ENCODE measurements at places on chromosomes 1 and 21.

- DNase-seq = no peak
Measured at GRCh38 chr1:248787430-248787829, 31.9 kb upstream of the LYPD8 start.

DNA sequence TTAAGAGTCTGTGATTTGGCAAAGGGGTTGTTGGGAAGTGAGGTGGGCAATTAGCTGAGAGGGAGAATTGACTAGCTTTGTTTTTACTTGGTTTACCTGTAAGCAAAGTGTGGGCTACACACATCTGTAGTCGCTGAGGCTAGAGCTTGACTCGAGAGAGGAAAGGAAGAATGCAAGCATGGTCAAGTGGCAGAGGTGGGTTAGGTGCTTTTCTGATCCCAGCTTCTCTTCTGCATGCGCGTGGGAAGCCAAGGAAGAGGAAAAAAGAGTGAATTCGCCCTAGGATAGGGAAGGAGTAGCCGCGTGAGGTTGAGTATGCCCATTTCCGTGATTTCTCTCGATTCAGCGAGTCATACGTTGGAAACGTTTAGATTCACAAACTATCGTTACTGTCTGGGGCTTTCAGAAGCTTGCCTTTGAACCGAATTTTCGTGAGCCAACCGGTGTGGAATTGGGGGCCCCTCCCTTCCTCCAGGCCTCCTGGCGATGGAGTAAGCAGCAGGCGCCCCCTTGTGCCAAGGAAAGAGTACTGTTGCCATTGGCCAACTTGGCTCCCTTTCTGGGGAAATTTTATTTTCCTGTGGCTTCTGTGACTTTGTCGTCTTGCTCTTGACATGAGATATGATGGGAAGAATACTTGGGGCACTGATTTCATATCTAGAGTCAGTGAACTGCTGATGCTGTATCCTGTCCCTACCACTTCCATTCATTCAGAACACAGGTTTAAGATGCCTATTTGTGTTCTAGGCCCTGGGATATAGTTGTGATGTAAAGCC lies 1.3 kb downstream of the PIGV start:
- DNase-seq = no peak

GRCh38 chr1:234500269-234500668 lies 21.3 kb upstream of the TARBP1 start:
- DNase-seq = no peak

- DNase-seq = no peak
Measured at GRCh38 chr1:213997038-213997771, 9.4 kb downstream of the PROX1 start.

DNA sequence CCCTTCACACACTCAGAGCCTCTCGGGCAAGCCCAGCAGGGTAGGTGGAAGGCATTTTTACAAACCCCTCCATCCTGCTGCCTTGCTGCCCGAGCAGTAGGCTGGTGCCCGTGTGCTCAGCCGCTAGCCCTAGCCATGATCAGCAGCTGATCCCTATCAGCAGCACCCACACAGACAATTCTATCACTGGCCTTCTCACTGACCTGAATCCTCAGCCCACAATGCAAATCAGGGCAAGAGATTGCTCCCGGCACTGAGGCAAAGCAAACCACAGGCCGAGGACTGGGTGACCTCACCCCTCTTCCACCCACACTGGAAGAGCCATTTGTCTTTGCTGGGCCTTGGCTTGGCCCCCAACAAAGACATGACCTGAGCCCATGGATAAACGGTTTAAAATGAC lies 895 bp upstream of the PDZK1 start:
- no peak for DNase-seq

DNA sequence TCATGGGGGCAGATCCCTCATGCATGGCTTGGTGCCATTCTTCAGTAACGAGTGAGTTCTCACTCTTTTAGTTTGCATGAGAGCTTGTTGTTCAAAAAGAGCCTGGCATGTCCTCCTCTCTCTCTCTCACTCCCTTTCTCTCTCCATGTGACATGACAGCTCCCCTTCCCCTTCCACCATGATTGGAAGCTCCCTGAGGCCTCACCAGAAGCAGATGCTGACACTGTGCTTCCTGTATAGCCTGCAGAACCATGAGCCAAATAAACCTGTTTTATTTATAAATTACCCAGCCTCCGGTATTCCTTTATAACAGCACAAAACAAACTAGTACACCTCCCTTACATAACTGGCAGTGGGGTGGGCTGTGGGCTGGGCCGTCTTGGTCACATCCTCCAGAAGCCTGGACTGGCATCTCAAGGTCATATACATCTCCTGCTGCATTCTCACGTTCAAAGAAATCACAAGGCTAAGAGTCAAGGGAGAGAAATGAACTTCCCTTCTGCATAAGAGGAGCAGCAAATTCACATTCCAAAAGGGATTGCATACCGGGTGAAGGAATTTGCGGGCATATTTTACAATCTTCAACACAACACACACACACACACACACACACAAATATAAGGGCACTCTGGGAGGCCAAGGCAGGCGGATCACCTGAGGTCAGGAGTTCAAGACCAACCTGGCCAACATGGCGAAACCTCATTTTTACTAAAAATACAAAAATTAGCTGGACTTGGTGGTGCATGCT lies 2.3 kb upstream of the CCSAP start:
- no peak for DNase-seq

GRCh38 chr1:163296504-163297263 lies 25.1 kb upstream of the NUF2 start:
- no peak for DNase-seq

DNA sequence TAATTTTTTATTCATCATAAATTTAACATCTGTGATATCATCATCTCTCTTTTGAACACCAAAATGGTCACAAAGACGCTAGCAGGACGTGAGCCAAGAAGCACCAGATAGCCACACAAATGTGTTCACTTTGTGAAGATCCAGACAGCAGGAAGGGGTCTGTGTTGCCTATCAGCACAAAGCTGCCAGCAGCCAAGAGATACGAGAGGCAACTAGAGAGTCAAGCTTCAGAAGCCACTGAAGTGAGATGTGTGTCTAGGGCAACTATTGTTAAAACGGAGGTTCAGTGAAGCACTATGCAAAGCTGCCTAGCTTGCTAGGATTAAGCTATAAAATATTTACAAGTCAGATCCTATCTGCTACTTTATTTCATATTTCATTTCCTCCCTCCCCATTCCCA lies 45.3 kb downstream of the NDC1 start:
- no peak for DNase-seq

GRCh38 chr1:97685360-97685759 lies 235.5 kb downstream of the DPYD start:
- DNase-seq = no peak

GRCh38 chr1:29683472-29683871 lies 447.1 kb downstream of the PTPRU start:
- DNase-seq = no peak

GRCh38 chr1:24384251-24385090 lies 29.1 kb downstream of the STPG1 start:
- DNase-seq = no peak

GRCh38 chr1:181090641-181091126 lies 2.2 kb downstream of the IER5 start:
- no peak for DNase-seq

DNA sequence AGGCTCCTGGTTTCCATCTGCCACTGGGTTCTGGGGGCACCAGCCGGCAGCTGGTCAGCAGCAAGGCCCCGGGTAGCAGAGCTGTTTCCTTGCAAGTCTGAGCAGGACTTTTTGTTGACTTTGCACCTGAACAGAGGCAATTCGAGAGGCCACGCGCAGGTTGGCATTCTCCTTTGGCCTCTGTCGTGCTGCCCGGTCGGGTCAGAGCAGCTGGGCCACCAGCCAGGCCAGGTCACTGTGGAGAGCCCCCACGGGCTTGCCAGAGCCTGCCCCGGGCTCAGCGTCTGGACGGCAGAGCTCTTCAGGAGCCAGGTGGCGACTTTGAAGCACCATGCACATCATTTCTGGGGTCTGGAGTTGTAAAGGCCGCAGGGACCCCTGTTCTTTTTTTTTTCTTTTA lies 28.4 kb upstream of the TMEM52 start:
- DNase-seq = no peak

GRCh38 chr21:14766241-14766640 lies 220.1 kb upstream of the SAMSN1 start:
- DNase-seq = no peak

GRCh38 chr21:16194095-16194787 lies 464.5 kb downstream of the USP25 start:
- DNase-seq = no peak

GRCh38 chr1:87435484-87435883 lies 106.8 kb downstream of the LMO4 start:
- no peak for DNase-seq

- no peak for DNase-seq
Measured at GRCh38 chr1:226111098-226111882, 48.8 kb downstream of the H3-3A start.

GRCh38 chr1:231550448-231550781 lies 21.9 kb downstream of the TSNAX start:
- DNase-seq = no peak

DNA sequence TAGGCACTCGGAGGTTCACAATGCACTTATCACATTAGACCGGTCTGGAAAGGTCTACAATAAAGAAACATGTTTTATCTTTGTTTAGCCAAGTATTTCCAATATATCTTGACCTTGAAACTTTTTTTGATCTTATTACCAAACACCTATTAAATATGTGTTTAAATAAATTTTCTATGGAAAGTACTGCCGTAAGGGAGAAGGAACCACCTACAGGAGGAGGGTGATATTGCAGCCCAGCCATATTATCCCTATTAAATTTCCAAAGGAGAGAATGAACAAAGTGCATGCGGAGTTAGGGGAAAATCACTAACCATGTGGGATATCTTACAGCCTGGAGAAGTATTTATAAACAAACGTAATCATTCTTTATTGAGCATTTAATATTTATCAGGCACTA lies 14.5 kb downstream of the BRINP2 start:
- DNase-seq = no peak

DNA sequence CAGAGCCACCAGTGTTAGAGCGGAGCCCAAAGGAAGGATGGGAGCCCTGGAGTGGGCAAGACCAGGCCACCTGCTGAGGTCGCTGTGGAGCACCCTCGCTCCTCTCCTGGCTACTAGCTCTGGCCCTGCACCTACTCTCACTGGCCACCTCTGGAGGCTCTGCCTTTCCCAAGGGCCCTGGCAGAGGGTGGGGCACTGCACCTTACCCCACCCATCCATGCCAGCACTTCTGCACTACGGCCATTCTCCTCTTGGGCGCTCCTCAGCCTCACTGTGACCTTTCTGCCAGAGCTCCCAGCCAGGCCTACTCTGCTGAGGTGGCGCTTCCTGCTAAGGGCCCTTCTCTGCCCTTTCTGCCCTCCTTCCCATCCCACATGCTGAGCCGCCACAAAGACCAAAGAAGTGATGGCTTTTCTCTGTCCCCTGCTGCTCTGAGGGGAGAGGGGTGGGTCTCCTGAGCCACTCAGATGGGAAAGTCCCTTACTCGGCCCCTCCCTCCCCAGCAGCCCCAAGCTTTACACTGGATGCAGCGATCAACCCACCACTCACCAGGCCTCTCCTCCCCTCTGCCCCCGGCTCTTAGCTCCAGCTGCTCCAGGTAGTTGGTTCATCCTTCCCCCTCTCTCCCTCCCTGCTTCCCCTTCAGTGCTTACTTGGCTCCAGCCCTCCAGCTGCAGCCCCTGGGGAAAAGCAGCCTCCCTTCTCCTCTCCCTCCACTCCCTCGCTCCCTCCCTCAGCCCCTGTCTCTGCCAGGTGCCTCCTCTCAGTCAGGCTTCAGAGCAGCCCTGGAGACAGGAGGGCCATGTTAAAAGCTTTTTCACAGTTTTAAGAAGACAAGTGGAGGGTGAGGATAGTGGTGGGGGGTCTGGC lies 14.8 kb upstream of the TMEM222 start:
- no peak for DNase-seq

- DNase-seq = no peak
Measured at GRCh38 chr21:19120591-19120990, 717.0 kb upstream of the TMPRSS15 start.

DNA sequence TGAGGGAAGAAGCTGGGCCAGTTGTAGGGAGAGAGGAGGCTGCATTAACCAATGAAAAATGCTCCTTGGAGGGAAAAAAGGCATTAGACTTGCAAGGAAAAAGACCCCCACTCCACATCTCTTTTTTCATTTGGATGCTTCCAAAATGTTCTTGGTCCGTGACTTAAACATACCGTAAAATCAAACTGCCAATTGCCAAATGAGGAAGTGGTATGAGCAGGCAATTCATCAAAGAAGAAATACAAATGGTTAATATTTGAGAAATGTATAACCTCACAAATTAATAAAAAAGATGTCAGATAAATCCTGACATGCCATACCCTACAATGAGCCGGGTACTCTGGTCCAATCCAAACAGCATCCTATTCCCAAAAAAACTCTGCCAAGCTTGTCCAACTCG lies 30.6 kb downstream of the KANK4 start:
- DNase-seq = no peak

DNA sequence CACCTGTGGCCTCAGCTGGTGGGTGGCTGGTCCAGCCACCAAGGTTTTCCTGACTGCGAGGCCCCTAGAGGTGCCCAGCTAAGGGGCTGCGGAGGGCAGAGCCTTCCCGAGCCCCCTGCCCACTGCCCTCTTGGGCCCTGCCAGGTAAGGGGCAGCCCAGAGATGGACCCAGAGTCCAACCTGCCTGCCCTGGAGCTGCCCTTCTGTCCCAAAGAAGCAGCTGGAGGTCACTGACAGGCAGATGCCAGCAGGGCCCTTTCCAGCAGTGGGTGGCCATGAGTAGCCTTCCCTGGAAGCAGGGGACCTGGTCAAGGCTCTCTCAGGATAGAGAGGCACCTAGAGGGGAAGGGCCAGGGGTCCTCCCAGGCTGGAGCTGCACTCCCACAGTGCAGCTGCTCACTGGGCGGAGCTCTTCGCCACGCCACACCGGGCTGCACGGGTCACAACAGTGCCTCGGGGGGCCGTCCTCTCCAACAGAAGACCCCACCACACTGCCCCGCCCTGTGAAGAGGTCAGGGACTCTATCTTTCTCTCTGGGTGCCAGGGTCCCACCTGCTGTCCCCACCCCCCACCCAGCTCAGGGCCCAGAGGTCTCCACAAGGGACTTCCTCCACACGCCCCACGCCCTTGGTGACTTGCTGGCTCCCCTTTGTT lies 10.9 kb upstream of the GNB1 start:
- no peak for DNase-seq

DNA sequence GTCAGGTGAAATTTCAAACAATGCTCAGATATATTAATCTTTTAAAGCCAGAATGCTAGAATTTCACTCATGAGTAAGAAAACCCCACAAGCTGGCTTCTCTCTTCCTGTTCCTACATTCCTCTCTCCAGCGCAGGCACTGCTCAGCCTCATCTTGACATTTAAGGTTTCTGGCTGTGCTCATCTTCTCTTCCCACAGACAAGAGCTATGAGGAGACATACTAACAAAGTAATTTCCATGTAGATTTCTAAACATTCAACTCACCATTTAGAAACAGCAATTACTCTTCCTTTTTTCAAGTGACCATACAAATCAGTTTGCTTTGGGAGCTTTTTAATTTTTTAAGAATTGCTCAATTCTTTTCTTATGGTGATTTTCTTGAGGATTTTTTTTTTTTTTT lies 7.8 kb upstream of the LRRC8D start:
- DNase-seq = no peak

- no peak for DNase-seq
Measured at GRCh38 chr21:34950980-34951379, 98.1 kb downstream of the RUNX1 start.

GRCh38 chr1:182430263-182431068 lies 19.5 kb upstream of the RGSL1 start:
- no peak for DNase-seq

GRCh38 chr1:31780632-31781031 lies 16.5 kb upstream of the ADGRB2 start:
- DNase-seq = no peak

GRCh38 chr21:26227130-26227529 lies 56.6 kb upstream of the APP start:
- no peak for DNase-seq

- DNase-seq = no peak
Measured at GRCh38 chr1:91584878-91585277, 84.2 kb downstream of the CDC7 start.
